Stimulated activated CD4-positive, alpha-beta T cell treated with anti-CD3 and anti-CD28 coated beads, TNF-alpha, amount 100 ng/mL, for 24 hours (primary cell): ENCODE measurements at places on chromosomes 7 and 10.

- no peak for DNase-seq
These were observed 287.1 kb upstream of the C7orf33 start for GRCh38 chr7:148303295-148304082.

DNA sequence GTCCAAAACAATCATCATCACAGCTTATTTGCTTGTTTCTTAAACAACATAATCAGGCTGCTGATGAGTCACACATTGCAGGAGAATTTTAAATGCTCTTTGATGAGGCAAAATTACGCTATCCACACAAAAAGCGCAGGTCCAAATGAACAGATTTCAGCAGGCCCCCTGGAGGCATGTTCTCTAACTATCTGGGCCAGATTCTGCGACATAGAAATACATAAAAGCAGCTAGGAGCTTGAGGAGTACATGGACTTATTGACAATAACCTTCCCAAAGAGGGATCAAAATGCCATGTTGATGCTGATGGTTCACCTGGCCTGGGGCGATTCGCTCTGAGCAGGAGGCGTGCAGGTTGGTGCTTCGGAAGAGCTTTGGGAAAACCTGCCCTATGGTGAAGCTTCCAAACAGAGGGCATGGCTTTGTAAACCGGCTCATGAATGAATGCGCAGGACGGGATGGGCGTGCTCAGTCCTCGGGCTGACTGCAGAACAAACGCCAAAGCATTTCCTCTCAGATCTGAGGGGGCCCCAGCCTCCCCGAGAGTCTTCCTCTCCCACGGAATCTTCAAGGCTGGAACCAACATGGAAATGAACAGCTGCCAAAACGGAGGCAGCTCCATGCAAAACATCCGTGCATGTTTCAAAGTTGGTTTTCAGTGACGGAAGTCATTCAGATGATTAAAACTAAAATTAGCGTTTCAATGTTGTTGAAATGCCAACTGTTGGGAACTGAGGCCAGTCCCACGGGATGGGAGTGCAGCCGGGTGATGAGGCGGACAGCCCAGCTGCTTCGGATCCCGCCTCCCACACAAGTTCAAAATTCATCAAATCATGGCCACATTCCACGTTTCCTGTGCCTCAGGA lies 179.6 kb downstream of the TCERG1L start:
- no peak for DNase-seq

GRCh38 chr10:11270135-11270857 lies 252.6 kb downstream of the CELF2 start:
- DNase-seq: peak; percentile 61

- no peak for DNase-seq
These were observed 104.9 kb downstream of the CDK14 start for GRCh38 chr7:90701021-90701420.

GRCh38 chr10:86255405-86256251 lies 111.0 kb downstream of the GRID1 start:
- DNase-seq: no peak

- DNase-seq: no peak
These were observed 252.3 kb downstream of the CXCL12 start for GRCh38 chr10:44132361-44133289.

DNA sequence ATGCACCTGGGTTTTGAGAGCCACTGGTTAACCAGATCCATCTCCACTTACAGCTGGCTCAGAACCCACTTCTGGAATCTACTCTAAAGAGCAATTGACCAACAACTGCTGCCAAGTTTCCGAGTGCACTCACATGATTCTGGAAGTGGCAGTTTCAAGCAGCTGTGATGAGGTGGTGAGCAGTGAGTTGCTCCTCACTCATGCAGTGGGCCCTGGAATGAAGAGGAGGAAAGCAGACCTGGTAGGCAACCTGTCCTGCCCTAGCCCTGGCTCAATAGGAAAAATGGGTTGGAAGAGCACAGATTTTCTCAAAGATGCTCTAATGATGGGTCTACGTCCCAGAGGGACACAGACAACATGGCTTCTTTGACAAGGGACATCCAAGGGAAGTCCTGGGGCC lies 70.7 kb upstream of the NPY start:
- DNase-seq: no peak

DNA sequence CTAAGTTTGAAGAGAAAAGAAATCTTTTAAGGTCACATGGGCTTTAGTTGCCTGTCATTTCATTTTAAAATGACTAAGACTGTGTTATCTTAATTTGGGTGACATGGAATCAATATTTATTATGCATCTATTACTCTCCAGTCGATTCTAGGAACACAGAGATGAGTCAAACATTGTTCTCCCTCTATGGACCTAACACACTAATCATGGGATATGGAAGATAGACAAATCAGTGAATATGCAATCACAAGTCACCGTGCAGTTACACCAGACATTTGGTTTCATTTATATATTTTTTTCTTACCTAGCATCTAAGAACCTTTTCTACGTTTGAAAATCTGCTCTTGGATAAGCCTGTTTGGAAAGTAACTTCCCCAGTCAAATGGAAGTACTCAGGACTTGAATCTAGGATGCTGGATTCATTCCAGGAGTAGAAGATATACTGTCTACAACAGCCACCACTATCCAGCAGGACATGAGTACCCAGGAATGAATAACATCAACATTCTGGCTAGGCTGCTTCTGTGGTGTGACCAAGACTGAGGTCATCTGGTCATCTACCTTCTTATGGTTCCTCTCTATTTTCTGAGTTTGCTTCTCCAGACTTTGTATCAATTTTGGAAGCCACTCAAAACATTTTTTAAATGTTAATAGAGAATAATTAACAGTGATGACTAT lies 902.9 kb upstream of the LRRN3 start:
- no peak for DNase-seq

DNA sequence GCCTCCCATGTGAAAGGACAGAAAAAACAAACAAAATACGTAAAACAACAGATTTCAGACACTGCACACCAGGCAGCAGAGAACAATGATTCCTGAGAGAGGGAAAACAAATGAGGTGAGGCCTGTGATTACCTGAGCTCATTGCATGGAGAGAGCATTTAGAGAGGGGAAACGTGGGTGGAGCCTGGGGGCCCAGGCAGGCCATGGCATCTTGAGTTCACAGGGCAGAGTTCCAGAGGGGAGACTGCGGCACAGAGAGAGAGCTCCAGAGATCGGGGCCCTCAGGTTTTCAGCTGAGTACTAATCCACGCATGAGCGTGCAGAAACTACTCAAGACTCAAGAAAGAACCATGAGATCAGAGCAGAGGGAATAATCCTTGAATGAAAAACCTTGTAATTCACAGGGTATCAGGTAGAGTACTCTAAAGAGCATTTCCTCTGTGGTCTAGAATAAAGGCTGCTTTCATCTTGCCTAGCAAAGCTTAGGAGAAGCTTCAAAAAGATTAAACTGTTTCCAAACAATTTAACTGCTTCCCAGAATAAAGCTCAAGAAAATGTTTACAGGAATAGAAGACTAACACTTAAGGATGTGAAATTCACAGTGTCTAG lies 46.6 kb upstream of the ARHGAP12 start:
- no peak for DNase-seq

GRCh38 chr10:27479016-27479415 lies 25.1 kb upstream of the RAB18 start:
- DNase-seq: no peak

DNA sequence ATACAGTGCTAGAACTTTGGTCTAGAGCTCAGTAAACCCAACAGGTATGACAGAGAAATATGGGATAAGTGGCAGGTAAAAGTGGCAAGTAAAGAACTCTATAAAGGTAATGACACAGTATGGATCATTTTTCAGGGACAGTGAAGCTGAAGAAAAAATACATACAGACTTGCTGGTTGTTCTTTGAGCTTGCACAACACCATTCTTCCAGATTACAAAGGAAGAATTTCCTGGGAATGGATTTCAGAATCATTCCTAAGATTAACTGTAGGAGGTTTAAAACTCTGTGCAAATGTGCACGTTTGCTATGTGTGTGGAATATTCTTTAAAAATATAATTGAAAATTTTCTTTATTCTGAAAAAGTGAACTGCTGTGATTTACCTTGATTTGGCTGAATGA lies 36.0 kb downstream of the PHF14 start:
- DNase-seq: no peak

DNA sequence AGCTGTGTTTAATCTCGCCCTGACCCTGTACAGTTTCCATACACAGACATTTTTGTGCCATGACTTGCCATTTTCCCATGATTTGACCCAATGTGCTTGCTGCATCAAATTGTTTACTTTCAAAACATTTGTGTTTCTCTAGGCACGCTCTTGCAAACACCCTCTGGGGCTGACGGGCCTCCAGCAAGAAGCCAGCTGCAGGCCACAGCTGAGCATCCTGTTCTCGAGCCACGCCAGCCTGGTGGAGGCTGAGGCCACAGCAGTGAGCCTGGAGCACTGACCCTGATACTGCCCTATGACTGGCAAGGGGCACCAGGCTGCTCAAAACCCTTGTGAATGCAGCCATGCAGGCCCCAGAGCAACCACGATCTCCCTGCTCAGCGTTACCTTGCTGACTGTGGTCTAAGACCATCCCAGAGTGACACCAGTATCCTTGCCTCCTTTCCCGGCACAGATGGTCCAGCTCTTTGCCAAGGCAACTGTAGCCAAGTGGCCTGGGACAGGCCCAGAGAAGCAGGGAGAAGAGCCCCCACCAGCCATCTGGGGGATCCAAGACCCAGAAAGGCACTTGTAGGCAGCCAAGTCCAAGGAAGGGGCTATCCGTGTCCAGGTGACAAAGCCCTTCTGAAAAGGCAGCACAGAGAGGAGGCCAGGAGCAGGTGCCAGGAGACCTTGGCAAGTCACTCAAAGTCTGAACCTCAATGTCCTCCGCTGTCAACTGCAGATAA lies 78.5 kb downstream of the OAT start:
- no peak for DNase-seq

DNA sequence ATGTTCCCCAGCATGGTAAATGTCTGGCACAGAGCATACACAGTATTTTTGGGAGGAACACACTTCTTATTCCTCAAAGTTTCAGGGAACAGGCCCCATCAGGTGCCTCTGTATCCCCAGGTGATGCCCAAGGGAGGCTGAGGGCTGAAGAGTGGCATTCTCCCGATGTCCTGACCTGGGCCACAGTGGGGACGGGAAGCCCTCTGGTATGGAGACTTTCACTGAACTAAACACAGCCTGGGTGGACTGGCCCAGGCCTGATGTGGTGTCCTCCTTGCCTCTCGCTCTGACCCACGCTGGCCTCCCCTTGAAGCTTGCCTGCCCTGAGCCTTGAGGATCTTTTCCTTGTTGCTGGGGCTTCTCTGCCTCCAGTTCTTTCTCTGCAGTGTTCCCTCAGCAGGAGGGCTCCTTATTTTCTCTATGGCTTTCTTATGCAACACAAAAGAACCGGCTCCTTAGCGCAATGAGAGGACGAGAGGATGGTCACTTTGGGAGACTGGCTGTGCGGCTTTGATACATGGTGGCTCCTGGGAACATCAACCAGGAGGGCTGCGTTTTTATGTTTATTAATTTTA lies 157.5 kb upstream of the TNS3 start:
- DNase-seq: no peak

- DNase-seq: peak; percentile 47
These were observed 23.2 kb downstream of the PILRA start for GRCh38 chr7:100396421-100396982.

DNA sequence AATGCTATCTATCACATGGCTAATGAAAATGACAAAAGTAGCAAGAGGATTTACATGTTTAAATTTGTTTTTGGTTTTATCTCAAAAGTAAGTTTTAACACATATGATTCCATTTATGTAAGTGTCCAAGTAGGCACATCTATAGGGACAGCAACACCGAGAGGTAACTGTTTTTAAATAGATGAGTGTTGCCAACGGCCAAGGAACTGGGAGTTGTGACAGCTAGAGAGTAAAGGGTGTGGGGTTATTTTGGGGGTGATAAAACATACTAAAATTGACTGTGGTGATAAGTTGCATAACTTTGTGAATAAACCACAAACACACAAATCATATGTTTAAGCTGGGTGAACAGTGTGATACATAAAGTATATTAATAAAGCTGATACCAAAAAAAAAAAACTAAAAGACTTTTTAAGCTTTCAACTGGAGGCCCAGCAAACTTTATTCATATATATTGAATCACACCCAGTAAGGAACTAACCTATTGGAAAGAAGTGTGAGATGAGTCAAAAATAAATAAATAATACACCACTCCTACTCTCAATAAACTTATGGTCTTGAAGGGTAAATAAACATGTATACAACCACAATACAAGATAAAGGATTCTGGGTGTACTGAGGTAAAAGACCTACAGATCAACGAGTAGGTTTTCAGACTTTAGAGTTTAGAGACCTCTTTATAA lies 33.0 kb downstream of the LRRC72 start:
- DNase-seq: no peak

DNA sequence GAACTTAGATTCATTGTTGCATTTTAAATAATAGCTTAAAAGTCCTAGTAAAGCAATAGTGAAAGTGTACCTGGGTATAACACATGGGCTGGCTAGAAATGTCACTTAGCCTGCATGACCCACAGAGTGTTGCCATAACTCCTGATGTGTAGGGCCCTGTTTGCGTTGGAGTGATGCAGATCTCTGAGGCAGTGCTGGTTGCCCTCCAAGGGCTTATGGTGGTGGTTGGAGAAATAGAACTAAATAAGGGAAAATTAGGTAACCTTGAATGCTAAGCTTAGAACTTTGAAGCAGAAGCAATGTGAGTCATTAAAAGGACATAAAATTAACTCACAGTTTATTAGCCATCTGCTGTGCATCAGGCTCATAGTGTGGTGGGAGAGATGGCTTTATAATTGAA lies 105.7 kb downstream of the CCNY start:
- DNase-seq: no peak

- peak; percentile 41 for DNase-seq
These were observed 1.4 kb upstream of the CUX1 start for GRCh38 chr7:101815826-101816594.

DNA sequence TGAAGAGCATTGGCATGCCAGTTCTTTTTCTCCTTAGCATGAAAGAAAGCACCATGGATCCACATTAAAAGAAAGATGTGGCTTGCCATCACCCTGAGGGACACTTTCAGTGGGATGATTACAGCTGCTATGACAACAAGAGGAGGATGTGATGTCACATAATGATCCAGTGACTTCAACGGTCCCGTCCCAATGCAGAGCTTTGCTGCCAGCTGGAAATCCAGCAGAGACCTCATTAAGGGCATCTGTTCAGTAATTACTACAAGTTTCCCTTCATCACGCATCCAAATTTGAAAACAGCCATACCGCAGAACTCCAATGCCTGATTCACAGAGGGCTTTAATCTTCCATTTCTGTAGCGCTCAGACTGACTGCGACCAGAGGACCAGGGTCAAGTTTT lies 206.6 kb downstream of the LSM5 start:
- DNase-seq: no peak
